Kidney (tissue), 22 donors: ENCODE measurements at places on chromosomes 7 and 10. TPM values are rescaled to one million over a fixed set of nuclear protein-coding genes. Genes with fewer than 3 reads are reported as not detected.

The NKX1-2 gene
- not detected for polyA plus RNA-seq

The ZNF425 gene
- polyA plus RNA-seq, result 2.4 TPM

The DNAAF5 gene
- polyA plus RNA-seq, result 11.6 TPM

The TRPV5 gene
- 1.3 TPM for polyA plus RNA-seq

- no peak for DNase-seq
Measured at GRCh38 chr10:5651388-5651764, 15.0 kb downstream of the ASB13 start.

- no peak for DNase-seq
Measured at GRCh38 chr7:31125171-31125570, 73.1 kb downstream of the ADCYAP1R1 start.
